ENCODE measurements at places on chromosomes 16 and 17. TPM values are rescaled to one million over a fixed set of nuclear protein-coding genes. Genes with fewer than 3 reads are reported as not detected.

Gene PRKCA
- total RNA-seq, result 84.6 TPM

Gene CA4
- total RNA-seq, result 0.60 TPM

Gene MEIOC
- not detected for total RNA-seq

Gene KRT9
- not detected for total RNA-seq

Gene STX8
- 72.0 TPM for total RNA-seq

Gene PDIA2
- 0.78 TPM for total RNA-seq

Gene CA5A
- not detected for total RNA-seq

Gene CCL22
- total RNA-seq, result 3.0 TPM

Gene CLCN7
- total RNA-seq, result 243 TPM

Gene TEX14
- 0.57 TPM for total RNA-seq

Gene TMEM132E
- total RNA-seq, result 0.14 TPM

Gene CCL7
- not detected for total RNA-seq

Gene HOXB3
- 3.3 TPM for total RNA-seq

Gene SPIRE2
- 3.6 TPM for total RNA-seq

Gene MPV17L
- total RNA-seq, result 18.8 TPM

Gene IL34
- 38.1 TPM for total RNA-seq

Gene TBC1D3E
- total RNA-seq, result not detected

Gene NPIPA5
- total RNA-seq, result 12.5 TPM

Gene CMTM1
- 4.1 TPM for total RNA-seq

Gene RNF43
- total RNA-seq, result 19.1 TPM

Gene KIF18B
- 1.0 TPM for total RNA-seq

Gene AANAT
- not detected for total RNA-seq

Gene USP43
- 0.61 TPM for total RNA-seq

Gene SPATA32
- not detected for total RNA-seq

Gene TBC1D3H
- total RNA-seq, result not detected

Gene TRPV2
- total RNA-seq, result 49.6 TPM

Gene CD300A
- total RNA-seq, result 15.1 TPM

Gene C16orf89
- total RNA-seq, result 5.7 TPM

Gene NOS2
- 0.22 TPM for total RNA-seq

Gene KCNH6
- not detected for total RNA-seq

Gene SLC13A5
- 5.3 TPM for total RNA-seq

Gene MYH3
- 2.3 TPM for total RNA-seq

Gene PMP22
- total RNA-seq, result 110 TPM

Gene MYH2
- total RNA-seq, result not detected

Gene KAT7
- total RNA-seq, result 44.3 TPM

Gene ZG16B
- total RNA-seq, result 1.4 TPM

Gene ITGB3
- total RNA-seq, result 1.6 TPM

Gene LCAT
- 6.4 TPM for total RNA-seq

Gene BHLHA9
- total RNA-seq, result not detected

Gene MAF
- total RNA-seq, result 10.7 TPM

Gene FBRS
- 37.3 TPM for total RNA-seq

Gene PRDM7
- total RNA-seq, result not detected

Gene SULT1A4
- not detected for total RNA-seq

Gene GSDMA
- 0.14 TPM for total RNA-seq

Gene KRTAP16-1
- not detected for total RNA-seq

Gene TEKT1
- not detected for total RNA-seq

Gene CTRB1
- 1.7 TPM for total RNA-seq

Gene CORO7
- 31.7 TPM for total RNA-seq

Gene ABCC11
- 0.17 TPM for total RNA-seq

Gene PDILT
- not detected for total RNA-seq

All from adrenal gland (tissue), 19 donors.